CD4-positive, alpha-beta T cell treated with Interleukin-12 subunit alpha and Interleukin-12 subunit beta, for 1 hour (primary cell): ENCODE measurements at places on chromosomes 5 and 9.

- no peak for DNase-seq
Measured at GRCh38 chr9:111842313-111842712, 47.6 kb upstream of the SHOC1 start.

- DNase-seq = no peak
Measured at GRCh38 chr9:12993466-12993865, 218.6 kb downstream of the LURAP1L start.

- no peak for DNase-seq
Measured at GRCh38 chr5:59282726-59283125, 610.8 kb downstream of the PDE4D start.

- DNase-seq = no peak
Measured at GRCh38 chr9:90801973-90802322, 329 bp downstream of the SYK start.

DNA sequence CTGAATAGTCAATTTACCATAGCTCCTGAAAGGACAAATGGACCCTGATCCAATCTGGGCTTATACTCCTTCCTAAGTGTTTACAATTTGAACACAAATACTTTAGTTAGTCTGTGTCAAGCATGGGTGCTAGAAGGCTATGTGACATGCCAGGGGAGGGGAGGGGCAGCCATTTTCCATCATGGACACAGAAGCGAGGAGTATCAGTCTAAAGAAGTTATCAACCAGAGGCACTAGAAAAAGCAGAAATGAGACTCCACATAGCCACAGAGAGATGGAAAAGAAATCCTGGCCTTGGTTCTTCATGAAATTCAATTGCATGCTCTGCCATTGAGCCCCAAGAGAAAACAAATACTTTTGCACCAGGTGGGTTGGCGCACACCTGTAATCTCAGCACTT is 61.8 kb downstream of the NR6A1 start:
- no peak for DNase-seq

DNA sequence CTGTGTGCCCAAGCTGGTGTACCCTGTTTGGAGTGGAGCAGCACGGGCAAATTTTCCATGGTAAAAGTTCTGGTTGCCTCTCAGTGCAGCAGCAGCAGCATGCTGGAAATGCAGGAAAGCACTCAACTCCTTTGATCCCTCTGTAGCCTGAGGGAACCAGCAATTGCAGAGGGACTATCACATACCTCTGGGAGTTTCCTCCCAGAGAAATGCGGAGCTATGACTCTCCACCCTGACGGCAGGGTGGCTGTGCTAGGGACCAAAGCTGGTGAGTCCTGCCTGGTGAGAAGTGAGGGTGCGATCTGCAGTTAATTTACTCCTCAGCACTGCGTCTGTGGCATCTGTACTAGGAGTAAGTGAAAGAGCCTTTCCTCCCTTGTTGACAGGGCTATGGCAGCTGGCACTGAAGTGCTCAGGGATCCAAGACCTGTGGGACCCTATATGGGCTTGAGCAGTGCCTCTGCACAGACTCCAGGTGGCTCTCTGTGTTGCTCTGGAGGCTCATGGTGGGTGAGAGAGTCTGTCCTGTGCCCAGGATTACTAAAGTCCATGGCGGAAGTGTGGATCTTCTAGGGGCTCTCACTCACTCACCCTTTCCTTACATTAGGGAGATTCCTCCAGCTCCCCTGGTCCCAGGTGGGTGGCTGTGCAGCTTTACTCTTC is 601.2 kb upstream of the TYRP1 start:
- no peak for DNase-seq

DNA sequence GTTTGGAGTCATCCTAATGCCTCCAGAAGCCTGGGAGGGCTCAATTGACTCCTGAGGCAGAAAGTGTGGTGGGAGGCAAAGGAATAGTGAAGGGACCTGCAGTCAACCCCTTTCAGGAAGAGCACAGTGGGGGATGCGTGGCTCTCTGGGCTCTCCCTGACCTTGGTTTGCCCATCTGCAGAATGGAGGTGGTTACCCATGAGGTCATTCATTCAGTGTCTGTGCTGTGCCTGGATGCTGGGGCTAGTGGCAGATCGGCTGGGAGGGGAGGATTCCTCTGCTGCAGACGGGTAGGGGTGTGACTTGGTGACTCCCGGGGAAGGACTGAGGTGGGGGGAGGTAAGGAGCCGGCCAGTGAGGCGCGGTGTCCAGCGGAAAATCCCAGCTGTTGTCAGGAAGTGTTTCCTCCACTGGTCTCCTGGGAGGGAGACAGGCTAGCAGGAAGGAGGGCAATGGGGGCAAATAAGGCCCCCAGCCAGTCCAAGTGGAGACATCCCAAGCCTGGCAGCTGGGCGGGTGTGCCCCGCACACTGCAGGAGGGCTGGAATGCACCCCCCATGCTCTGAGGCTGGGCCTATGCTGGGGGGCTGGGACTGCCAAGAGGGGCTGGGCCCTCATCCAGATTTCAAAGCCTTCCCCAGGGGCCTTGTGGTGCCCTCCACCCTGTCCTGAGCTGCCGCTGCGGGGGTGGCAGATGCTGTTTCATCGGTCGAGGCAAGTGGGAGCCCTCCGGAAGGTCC is 10.9 kb downstream of the CXXC5 start:
- no peak for DNase-seq

DNA sequence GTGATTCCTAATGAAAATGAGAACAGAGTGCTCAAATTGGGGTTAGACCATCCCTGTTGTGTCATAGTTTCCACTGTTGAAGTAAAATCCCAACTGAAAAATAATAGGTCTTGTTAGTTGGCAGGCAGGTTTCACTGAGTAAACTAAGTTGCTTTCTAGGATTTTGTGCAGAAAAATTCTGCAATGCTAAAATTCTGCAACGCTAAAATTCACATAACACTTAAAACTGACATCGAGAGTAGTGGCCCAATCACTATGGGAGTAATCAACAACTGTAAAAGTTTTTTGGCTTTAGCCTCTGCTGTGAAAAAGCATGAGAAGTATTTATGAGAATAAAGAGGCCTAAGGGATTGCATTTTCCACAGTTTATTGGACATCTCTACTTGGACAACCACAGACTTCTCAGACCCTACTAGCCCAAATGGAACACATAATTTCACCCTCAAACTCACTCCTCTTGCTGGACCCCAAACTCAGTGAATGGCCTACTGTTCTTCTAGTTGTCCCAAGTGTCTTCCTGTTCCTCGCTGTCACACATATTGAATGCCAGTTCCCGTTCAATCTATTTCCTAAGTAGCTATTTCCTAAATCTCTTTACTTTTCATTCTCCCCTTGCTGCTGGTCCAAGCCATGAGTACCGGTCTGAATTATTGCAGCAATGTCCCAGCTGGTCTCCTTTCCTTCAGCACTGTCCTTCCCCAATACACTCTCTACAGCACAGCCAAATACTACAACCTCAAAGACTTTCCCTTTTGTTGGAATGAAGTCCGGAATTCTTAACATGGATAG is 355.4 kb downstream of the PDE4D start:
- no peak for DNase-seq

DNA sequence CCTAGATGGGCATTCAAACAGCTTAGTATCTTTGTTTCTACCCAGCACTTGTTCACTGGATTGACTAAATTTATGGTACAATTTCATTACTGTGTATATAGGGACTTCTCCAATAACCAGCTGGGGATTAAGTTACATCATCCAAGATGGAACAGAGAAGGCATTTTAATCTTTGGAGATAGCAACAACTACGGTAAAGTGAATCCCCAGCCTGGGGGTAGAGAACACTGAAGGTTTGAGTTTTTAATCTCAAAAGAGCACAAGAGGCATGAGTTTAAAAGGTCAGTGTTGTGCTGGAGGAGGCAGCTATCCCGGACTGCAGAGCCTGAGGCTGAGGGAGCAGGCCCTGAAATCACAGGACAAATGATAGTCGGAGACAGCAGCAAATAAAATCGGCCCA is 28.6 kb downstream of the DDX31 start:
- DNase-seq = no peak
